ENCODE measurements at places on chromosomes 12 and 14. TPM values are rescaled to one million over a fixed set of nuclear protein-coding genes. Genes with fewer than 3 reads are reported as not detected.

DNA sequence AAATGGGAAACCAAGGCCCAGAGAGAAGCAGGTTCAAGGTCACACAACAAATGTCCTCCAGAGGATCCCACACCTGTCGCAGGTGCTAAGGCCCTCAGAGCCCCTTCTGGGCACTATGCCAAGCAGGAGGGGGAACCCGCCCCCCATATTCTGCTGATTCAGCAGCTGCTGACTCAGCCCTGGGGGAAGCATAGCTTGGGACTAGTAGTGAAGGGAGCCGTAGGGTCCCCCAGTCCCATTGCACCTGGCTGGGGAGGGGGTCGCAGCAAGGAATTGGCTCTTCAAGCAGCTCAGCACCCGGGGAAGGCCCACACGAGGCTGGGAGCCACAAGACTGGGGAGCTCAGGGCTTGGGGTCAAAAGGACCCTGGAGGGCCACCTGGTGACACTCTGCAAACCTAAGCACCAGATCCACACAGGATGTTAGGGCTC lies 1.0 kb downstream of the RASAL1 start:
- DNase-seq = no peak

DNA sequence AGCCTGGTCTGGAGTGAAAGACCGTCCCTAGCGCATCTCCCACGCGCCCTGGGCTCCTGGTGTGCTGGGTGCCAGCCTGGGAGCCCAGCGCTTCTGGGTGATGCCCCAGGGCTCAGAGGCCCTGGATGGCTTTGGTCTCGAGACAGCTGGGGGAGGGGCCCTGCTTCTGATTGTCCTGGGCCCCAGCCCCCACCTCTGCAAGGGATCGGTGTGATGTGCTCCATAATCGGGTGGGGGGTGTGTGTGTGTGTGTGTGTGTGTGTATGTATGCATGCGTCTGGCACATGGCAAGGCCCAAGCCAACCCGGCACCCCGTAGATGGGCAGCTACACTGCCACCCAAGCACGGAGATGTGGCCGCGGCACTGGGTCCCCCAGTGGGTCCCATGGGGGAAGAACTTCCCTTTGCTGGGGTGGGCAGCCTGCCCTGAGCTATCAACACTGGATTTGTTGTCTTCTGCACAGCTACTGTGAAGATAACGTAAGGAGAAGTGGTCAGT lies 3.1 kb downstream of the ZBTB42 start:
- DNase-seq = no peak

DNA sequence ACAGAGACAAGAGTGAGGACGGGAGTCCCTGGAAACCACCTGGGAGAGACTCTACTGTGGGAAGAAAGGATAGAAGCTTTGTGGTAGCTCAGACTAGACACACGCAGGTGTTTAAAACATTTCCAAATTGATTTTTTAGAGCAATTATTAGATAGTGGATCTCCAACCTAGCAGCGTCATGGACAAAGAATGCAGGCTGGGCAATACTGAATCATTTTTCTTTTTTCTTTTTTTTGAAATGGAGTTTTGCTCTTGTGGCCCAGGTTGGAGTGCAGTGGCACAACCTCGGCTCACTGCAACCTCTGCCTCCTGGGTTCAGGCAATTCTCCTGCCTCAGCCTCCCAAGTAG lies 13.1 kb downstream of the GPR132 start:
- no peak for DNase-seq

- no peak for DNase-seq
These were observed 6.2 kb downstream of the TTLL5 start for GRCh38 chr14:75667099-75667765.

DNA sequence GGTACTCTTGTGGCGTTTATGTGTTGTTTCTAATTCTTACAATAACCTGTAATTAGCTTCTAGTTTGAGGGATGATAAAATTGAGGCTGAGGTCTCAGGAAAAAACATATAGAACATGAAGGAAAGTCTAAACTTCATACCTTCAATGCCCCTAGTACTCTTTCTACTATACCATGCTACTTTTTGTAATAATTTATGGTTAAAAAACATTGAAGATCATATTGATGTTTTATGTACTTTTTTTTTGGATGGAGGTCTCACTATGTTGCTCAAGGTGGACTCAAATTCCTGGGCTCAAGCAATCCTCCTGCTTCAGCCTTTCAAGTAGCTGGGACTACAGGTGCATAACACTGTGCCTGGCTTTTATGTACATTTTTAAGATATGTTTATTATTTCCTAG lies 13.8 kb downstream of the G2E3 start:
- DNase-seq = no peak

GRCh38 chr12:129772501-129773493 lies 131.0 kb downstream of the TMEM132D start:
- DNase-seq = no peak

DNA sequence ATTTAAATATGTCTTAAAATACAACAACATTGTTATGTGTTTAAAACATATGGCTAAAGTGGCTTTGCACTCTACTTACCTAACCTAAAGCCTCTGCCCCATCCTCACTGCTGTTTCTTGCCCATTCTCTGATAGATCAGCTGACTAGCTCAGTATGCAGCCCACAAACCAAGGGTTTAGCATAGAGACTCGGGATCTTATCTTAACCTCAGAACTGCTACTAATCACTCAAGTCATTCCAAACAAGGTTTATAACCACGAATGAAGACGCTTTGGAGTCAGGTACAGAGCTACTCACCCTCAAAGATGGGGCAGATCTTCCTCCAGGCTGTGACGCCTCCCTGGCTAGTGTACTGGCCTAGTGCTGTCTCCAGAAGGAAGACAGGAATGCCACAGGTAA lies 19.3 kb downstream of the SLC6A13 start:
- no peak for DNase-seq

DNA sequence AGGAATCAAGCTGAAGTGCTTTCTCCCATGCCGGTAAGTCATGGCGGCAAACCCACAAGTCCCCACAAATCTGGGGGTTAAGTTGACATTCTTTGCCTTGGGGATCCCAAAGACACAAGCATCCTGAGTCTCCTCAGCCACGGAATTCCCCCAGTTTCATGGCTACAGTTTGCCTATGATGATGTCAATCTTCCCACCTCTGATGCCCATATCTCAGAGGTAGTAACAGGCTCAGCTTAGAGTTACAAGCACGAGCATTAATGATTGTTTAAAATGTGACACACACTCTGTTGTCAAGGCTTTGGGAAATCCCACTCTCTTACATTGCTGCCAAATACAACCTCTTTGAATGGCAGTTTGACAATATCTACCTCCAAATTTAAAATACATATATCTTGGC lies 22.3 kb downstream of the NOS1 start:
- no peak for DNase-seq

Gene CCDC198
- total RNA-seq = not detected

Gene WSCD2
- 0.46 TPM for total RNA-seq

DNA sequence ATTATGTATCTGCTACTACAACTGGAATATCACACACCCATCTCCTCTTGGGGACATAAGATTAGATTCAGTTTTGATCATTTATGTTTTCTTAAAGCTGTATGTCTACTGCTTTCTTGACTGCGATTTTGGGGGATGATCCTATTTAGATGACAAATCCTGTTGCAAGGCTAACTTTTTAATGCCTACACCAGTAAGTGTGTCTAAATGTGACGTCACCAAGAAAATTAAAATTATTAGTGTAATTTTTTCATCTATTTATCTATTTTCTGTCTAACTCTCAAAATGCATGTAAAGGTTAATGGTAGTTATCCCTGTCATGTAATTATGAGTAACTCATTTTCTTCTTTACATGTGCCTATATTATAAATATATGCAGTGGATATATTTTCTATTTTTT lies 170.9 kb upstream of the PPFIA2 start:
- DNase-seq = no peak

- DNase-seq = peak; percentile 81
These were observed 5.8 kb downstream of the KMT5A start for GRCh38 chr12:123389560-123390351.

Gene PSMB11
- total RNA-seq = not detected

DNA sequence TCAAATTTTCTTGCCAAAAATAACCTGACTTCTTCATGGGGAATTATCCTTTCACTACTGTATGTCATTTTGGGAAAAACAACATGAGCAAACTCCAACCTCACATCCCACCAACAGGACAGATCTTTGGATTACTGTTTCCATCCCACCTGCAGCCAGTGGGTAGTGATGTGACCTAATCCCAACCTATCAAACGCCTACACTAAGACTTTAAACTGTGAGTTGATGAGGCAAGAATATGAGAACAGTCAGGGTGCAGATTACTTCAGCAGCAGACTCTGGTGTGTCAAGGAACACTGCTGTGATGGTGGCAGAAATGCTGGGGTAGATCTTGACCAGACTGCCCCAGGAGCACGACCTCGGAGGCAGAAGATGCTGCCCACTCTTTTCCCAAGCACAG lies 293.2 kb downstream of the DUSP6 start:
- DNase-seq = no peak
